ENCODE measurements at places on chromosomes 5 and 9. TPM values are rescaled to one million over a fixed set of nuclear protein-coding genes. Genes with fewer than 3 reads are reported as not detected.
A peak's percentile ranks its signal among the peaks of the same experiment; 100 is the strongest.

DNA sequence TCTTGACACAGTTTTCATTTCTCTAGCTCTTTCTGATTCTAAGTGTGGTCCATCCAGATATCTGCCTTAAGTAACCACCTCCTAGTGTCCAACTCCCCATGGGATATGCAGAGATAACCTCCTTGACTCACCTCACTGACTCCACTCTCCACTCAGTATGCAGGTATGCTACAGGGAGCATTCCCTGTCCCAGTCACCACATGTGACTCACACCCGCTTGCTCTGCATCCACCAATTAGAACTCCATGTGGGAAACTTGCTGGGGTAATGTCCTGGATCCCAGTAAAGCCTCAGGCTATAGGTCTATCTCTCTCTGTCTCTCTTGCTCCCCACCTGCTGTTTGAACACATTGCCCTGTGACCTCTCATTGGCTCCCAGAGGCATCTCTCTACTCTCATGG, 563.9 kb downstream of the HTR1A start:
- H3K4me3 ChIP-seq: no peak overlapping the region
- no peaks in the 10 kb centered on the region for H3K27me3 ChIP-seq
- H3K4me1 ChIP-seq: no peaks in the 10 kb centered on the region

- H3K4me3 ChIP-seq: no peak overlapping the region
- no peaks in the 10 kb centered on the region for H3K4me1 ChIP-seq
- no peak for DNase-seq
- no peaks in the 10 kb centered on the region for H3K27me3 ChIP-seq
- H3K36me3 ChIP-seq: no peaks in the 10 kb centered on the region
These were observed 25.7 kb downstream of the FAM170A start for GRCh38 chr5:119655061-119655460.

DNA sequence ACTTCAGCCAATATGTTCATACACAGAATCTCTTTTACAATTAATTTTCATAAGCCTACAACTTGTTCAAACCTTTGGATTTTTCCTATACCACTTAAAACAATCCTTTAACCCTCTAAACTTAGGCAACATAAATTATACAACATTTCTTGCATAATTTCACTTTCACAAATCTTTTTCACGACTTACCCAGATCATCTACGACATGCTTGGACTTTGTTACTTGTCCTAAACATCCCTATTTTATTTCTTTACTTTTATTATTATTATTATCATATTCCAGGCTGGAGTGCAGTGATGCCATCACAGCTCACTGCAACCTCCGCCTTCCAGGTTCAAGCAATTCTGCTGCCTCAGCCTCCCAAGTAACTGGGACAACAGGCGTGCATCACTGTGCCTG, 68.0 kb downstream of the CACNA1B start:
- no peak overlapping the region for H3K4me3 ChIP-seq
- H3K27me3 ChIP-seq: no peaks in the 10 kb centered on the region
- no peaks in the 10 kb centered on the region for H3K4me1 ChIP-seq
- no peak overlapping the region for H3K27ac ChIP-seq
- no peak for DNase-seq

GRCh38 chr5:100803397-100803796, 99.7 kb downstream of the ST8SIA4 start:
- peaks cover 2% of the 10 kb centered on the region for H3K36me3 ChIP-seq
- DNase-seq: no peak
- no peak overlapping the region for H3K27ac ChIP-seq
- no peak overlapping the region for H3K4me3 ChIP-seq
- no peaks in the 10 kb centered on the region for H3K27me3 ChIP-seq

DNA sequence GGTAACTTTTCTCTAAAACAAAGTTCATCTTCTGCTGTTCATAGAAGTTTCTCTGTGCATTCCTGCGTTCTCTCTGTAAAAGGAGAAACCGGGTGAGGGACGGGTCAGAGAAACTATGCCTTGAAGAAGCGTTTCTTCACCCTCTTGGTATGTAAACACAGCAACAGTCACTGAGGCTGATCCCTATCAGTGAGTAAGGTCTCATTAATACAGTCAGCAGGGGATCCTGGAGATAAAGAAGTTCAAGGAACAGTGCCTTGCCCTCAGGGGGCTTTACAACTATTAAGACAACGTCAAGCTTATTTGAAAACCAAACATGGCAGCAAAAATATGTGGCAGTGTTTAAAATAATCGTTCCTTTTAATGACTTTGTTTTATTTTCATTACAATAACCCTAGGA, 202.9 kb upstream of the IL12B start:
- H3K27ac ChIP-seq: no peak overlapping the region
- H3K36me3 ChIP-seq: no peaks in the 10 kb centered on the region
- no peak for DNase-seq

DNA sequence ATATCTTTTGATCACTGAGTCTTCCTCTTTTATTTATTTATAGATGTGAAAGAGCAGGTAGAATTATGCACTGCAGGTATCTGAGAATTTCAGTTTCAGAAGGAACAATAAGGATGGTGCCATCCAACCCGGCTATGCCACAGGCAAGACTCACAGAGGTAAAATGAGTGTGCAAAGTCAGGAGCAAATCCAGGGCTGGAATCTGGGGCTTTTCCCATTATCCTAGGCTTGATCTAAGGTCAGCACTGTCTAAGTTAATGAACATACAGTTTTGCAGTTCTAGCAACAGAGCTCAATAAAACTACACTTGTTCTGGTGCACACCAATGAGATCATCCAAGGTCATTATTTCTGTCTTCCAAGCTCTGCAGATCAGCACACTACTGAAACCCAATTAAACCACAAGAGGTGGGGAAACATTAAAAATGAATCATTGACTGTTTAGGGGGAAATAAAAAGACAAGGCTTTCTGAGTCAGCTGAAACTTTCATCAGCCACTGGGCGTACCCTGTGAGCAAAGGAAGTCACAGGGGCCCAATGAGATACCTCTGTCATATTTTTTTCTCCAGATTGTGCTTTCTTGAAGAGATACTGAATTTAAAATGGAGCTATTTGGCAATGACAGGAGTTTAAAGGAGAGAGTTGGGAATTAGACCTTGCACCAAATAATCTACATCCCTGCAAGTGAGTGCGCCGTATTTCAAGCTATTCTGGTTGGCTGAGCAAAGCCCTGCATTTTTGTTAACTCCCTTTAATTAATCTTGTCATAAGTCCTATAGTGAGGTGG, 662.2 kb upstream of the ZNF608 start:
- H3K27ac ChIP-seq: no peak overlapping the region
- no peaks in the 10 kb centered on the region for H3K36me3 ChIP-seq
- H3K4me3 ChIP-seq: no peak overlapping the region
- H3K27me3 ChIP-seq: no peaks in the 10 kb centered on the region

DNA sequence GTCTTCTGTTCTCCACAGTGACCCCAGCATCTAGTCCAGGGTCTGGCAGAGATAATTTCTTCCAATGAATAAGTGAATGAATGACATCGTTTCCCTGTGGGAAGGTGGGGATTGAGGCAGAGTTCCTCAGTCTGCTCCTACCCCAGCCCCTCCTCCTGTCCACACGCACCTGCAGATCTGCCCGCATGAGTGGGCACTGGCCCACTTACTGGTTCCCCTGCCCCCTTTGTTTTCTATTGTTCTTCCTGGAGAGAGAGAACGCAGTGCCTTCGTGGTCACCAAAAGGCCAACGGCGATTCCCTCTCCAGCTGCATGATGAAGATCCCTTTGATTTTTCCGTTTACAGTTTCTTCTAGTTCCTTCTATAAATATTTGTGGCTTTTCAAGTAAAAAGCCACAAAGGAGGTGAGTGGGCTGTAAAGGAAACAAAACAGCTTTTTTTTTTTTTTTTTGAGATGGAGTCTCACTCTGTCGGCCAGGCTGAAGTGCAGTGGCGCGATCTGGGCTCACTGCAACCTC, 5.8 kb upstream of the FPGS start:
- no peak overlapping the region for H3K4me3 ChIP-seq
- peaks cover 8% of the 10 kb centered on the region for H3K36me3 ChIP-seq
- H3K27me3 ChIP-seq: no peaks in the 10 kb centered on the region
- peaks cover 26% of the 10 kb centered on the region for H3K4me1 ChIP-seq
- no peak overlapping the region for H3K27ac ChIP-seq

DNA sequence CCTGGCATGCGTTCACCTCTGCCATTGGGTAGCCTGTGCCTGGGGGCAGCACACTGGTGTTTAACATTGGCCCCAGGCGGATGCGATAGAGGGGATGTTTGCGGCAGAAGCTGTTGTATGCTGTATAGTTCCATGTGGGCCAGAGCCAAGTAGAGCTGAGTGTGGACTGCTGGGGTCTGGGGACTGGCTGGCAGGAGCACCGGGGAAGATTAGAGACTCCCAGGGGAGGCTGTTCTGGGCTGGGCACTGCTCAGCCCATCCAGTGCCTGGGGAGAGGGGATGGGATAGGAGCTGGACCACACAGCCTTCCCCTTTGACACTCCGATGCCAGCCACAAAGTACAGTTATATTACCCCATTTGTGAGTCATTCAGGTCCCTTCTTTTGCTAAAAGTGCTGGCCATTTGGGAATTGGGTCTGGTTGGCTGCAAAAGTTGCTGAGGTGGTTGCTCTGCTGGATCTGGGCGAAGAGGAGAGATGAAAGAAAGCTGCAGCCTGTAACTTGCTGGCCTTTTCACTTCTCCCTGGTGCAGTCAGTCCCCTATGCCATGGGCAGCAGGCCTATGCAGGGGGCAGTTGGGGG, 73.8 kb downstream of the RGS3 start:
- H3K27ac ChIP-seq: no peak overlapping the region
- no peak overlapping the region for H3K4me3 ChIP-seq
- H3K36me3 ChIP-seq: peaks cover 68% of the 10 kb centered on the region
- H3K27me3 ChIP-seq: no peaks in the 10 kb centered on the region

GRCh38 chr5:158700231-158701006, 399.3 kb downstream of the EBF1 start:
- no peak overlapping the region for H3K4me3 ChIP-seq
- no peaks in the 10 kb centered on the region for H3K27me3 ChIP-seq
- no peak for DNase-seq
- H3K4me1 ChIP-seq: no peaks in the 10 kb centered on the region

The KIF12 gene
- not detected for total RNA-seq

- DNase-seq: peak; percentile 70
- H3K27ac ChIP-seq: peak overlapping the region; percentile 29
- no peaks in the 10 kb centered on the region for H3K27me3 ChIP-seq
These were observed 5.3 kb downstream of the SLC34A1 start for GRCh38 chr5:177389241-177390169.

DNA sequence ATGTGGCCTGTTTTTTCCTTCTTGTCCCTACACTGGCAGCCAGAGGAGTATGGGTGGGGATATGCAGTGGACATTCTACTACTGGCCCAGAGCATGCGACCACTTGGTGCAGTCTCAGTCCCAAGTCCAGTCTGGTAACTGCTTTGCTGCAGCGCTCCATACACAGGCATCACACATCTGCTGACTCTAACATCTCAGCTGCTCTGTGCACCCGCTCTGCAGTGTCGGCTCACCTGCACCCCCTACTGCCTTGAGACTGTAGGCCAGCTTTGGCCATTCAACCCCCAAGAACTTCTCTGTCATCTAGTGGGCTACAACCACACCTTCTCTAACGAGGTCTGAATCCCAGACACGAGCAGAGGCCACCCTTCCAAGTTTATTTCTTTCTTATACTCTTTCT, 46.4 kb upstream of the SLCO6A1 start:
- no peaks in the 10 kb centered on the region for H3K4me1 ChIP-seq
- H3K4me3 ChIP-seq: no peak overlapping the region
- H3K36me3 ChIP-seq: no peaks in the 10 kb centered on the region
- no peak overlapping the region for H3K27ac ChIP-seq

DNA sequence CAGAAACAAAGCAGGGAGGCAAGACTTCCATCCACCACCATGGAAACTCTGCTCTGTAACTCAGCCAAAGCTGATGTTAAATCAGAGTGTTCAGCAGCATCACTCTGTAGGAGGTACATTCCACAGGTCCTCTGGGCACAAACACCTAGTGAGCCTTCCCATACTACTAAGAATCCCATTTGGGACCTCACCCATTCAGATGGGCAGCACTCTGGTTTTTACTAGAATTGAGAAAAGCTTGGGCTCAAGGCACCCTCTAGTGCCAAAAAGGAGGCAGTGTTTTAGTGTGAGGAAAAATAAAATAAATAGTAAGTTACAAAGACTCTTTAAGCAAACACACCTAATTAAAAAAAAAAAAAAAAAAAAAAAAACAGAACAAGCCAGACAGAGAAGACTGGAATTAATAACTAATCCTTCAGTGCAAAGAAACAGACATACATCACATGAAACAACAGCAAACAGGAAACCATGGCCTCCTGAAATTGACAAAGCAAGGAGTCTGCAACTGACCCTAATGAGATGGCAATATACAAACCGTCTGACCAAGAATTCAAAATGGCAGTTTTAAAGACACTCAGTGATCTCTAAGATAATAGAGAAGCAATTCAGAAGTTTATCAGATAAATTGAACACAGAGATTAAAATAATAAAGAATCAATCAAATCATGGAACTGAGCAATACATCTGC, 159.5 kb downstream of the GNA14 start:
- peaks cover 3% of the 10 kb centered on the region for H3K27me3 ChIP-seq
- H3K36me3 ChIP-seq: no peaks in the 10 kb centered on the region
- H3K4me1 ChIP-seq: no peaks in the 10 kb centered on the region
- H3K4me3 ChIP-seq: no peak overlapping the region
- DNase-seq: no peak
